ENCODE measurements at places on chromosomes 11 and 22.
A peak's percentile ranks its signal among the peaks of the same experiment; 100 is the strongest.

DNA sequence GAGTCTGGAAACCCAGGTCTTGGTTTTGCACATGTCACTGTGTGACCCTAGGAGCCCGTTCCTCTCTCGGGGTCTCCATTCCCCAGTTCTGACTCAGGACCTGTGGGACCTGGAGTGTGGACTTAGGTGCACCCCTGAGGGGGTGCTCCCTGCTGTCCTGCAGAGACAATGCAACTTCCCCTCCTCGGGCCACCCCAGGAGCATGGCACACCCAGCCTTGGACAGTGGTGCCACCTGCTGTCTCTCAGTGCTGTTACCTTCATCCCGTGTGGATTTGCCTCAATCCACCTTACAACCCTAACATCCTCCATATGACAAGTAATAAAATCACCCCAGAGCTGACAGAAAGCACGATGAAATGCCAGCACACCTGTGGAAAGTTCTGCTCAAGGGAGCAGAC lies 27.5 kb upstream of the CRYBB3 start:
- DNase-seq = no peak

DNA sequence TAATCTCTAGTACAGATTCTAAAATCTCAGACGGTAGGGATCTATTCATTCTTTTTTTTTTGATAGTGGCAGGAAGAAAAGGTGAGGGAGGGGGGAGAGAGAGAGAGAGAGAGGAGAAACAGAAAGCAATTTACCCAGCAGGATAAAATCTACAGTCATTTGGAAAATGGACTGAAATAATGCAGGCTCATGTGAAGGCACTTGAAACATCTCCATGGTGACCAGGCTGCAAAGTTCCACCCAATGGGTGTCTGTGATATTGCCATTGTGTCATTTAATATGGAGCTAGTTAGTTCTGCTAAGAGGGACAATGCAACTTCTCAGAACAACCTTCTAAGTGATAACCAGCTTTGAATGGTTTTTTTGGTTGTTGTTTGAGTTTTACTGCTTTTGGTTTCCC lies 165.2 kb upstream of the RAG2 start:
- DNase-seq = no peak

- no peak for DNase-seq
These were observed 88.5 kb downstream of the ZBTB16 start for GRCh38 chr11:114148013-114148382.

- DNase-seq = no peak
These were observed 5.5 kb downstream of the JAM3 start for GRCh38 chr11:134074346-134074745.

DNA sequence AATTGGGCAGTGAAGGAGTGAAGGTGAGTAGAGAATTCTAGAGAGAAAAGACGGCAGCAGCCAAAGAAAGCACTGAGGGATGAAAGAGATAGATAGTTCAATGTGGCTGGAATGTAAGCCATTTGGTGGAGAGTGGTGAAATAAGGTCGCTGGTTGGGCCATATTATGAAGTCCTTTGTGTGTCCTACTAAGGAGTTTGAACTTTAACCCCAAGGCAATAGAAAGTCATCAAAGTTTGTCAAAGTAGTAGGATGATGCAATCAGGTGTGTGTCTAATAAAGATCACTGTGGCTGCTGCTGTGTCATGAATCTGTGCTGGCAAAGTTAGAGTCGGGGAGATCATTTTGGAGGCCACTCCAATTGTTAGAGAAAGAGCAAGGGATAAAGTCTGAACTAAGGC lies 18.7 kb downstream of the RNF121 start:
- DNase-seq = no peak

DNA sequence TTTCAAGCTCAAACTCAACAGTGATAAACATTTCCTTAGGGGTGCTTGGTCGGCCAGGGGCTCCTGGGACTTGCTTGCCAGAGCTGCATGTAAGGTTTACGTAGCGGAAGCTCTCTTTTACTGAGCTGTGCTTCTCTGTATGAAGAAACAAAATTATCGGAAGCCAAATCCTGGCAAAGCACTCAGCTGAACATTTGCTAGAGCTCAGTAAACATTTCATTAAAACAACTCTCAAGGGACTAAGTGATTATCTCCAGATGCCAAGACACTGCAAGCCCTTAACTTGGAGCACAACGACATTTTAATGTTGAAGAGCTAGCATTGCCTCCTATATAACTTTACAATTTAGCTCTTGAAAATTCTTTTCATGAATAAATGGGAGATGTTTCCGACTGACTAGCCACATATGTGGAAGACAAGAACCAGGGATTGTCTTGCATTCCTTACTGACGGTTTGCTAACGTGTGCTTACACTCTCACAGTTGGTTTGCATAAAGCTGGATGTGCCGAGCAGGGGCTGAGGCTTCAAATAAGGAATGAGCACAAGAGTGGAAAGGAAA lies 43.4 kb downstream of the SCUBE2 start:
- no peak for DNase-seq

- DNase-seq = no peak
These were observed 19.6 kb downstream of the P2RY2 start for GRCh38 chr11:73237471-73238290.

DNA sequence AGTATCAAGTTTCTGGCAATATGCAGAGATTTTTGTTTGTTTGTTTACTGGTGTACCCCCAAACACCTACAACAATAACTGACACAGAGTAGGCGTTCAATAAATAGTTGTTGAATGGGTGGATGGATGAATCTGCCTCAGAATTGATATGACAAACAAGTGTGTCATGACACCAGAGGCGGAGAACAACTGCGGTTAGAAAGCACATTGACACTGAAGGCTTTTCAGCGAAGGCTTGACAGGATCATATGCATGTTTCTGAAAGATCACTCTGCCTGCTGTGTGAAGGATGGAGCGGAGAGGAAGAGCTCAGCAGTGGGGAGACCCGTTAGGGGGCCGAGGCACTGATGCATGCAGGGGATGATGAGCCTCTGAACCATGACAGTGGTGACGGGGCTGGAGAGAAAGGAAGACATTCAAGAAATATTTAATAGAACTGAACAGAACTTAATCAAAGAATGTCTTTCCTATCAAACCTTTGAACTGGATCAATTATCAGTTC lies 108.5 kb upstream of the USP47 start:
- no peak for DNase-seq

DNA sequence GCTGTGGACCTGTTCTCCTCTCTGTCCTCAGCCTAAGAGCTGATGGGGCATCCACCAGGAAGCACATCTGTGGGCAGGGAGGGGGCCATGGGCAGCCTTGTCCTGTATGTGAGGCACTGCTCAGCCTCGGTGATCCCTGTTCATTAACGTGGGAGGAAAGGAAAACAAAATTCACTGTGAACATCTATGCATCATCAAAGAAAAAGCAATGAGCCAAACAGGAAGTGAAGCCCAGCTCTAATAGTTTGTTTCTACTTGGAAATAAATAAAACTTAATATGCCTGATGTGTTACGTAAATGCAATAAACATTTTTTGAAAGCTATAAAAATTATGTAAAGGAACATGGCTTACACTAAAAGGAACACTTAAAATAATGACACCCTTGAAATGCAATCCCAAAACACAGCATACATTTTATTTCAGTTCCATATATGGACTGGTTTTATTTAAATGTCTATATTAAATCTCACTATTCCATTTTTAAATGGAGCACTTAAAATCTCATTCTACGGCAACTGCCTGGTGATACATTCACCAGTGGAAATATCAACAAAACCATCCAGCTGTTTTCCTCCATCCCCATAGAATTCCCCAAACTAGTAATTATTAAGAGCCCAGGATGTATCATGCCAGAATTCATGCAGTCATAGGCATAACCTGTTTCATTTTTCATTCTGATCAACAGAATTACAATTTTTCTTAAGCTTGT lies 78.3 kb downstream of the ZNF280B start:
- no peak for DNase-seq

GRCh38 chr11:128624269-128625175 lies 37.2 kb upstream of the ETS1 start:
- peak; percentile 67 for DNase-seq

DNA sequence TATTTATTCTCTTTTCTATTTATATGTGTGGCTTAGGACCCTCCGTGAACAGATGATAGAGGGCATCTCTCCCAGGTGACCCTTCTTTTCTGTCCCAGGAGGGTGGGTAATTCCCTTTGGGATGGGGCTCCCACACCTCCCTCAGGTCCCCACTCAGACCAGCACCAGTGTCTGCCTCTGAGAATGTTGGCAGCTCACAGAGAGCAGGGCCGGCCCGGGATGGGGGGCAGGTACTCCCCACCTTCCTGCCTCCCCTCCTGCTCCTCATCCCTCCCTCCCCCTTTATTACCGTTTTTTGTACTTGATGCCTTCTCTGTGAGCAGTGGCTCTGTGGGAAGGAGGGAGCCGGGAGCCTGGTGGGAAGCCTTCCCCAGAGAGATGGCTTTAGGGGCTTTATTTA lies 4.8 kb upstream of the HINFP start:
- DNase-seq = no peak

Measured in CD8-positive, alpha-beta memory T cell (primary cell).